ENCODE measurements at places on chromosomes 12 and 14. TPM values are rescaled to one million over a fixed set of nuclear protein-coding genes. Genes with fewer than 3 reads are reported as not detected.

DNA sequence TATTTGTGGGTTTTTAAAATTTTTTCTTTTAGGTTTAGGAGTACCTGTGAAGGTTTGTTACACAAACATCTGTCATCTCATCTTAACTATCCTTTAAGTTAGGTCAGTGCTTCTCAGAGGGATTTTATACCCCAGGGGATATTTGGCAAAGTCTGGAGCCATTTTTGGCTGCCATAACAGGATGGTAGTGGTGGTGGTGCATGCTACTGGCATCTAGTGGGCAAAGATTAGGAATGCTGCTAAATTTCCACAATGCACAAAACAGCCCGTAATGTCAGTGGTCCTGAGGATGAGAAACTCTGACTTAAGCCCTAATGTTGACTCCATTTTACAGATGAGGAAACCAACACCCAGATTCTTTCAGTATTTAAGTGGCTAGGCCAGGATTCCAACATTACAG lies 85.2 kb upstream of the MYF6 start:
- no peak for DNase-seq

DNA sequence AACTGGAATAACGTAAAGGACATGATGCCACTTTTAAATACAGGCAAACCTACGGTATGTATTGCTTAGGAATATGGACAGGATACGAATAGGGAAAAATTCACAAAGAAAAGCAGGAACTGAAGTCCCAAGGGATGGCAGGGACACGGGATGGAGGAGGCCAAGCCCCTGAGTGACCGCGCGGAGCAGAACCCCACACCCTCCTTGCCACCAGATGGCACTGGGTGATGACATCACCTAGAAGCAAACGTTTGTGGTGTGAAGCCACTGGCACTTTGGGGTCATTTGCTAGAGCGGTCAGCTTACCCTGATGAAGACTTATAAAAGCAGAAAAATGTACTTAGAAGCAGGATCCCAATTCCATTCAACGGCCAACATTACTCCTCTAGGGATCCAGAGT lies 9.4 kb downstream of the DHX37 start:
- no peak for DNase-seq

DNA sequence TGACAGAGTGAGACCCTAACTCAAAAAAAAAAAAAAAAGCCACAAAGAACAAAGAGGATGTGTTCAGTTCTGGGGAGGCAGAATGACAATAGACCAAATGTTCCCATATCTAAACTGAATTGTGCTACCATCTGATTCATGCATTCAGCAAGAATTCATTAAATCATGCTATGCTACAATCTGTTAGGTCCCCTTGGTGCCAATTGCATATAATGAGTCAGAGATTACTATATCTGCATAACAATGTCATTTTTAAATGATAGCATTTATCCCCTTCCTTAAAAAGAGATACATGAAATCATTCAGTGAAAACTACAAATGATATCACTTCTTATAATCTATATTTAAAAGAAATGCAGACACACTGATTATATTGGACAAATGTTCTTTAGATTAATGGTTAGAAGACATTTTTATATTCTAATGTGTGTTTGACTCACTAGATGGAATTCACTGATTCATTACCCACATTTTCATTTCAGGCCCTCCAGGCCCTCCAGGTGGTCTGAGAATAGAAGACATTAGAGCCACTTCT lies 207.6 kb upstream of the PDZRN4 start:
- no peak for DNase-seq

DNA sequence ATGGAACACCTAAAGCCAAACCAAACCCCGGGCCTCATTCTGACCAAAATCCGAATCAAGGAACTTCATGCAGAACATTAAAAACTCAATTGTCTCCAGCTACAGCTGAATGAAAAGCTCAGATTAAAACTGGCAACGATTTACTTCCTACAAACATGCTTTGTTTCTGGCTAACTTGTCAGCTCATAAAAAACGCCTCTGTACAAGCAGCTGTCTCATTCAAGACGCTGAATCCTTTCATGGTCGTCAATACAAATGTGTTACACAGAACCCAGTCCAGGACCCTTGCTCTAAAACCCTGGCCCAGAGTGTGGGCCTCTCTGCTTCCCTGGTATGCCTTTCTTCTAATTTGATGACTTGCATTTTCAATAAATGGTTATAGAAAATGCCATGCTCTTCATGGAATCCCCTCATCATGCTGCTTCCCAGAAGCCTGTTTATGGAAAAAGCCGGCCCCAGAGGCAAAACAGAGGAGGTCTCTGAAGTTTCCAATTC lies 183.1 kb downstream of the PHLDA1 start:
- DNase-seq, result no peak

Gene CD63
- total RNA-seq, result 104 TPM

Gene PMCH
- not detected for total RNA-seq

- no peak for DNase-seq
These were observed 90.6 kb upstream of the BCL2L14 start for GRCh38 chr12:11980115-11980514.

GRCh38 chr12:65916991-65917695 lies 92.9 kb downstream of the HMGA2 start:
- no peak for DNase-seq

GRCh38 chr12:54958048-54958658 lies 26.4 kb downstream of the TESPA1 start:
- peak; percentile 60 for DNase-seq

- no peak for DNase-seq
These were observed 181.9 kb downstream of the C12orf42 start for GRCh38 chr12:103313894-103314293.

DNA sequence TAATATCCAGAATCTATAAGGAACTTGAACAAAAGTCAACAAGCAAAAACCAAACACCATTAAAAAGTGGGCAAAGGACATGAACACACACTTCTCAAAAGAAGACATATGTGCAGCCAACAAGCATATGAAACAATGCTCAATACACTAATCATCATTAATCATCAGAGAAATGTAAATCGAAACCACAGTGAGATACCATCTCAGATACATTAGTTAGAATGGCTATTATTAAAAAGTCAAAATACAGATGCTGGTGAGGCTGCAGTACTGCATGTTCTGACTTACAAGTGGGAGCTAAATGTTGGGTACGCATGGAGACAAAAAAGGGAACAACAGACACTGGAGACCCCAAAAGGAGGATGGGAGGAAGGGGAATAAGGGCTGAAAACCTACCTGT lies 67.1 kb downstream of the BLTP3B start:
- DNase-seq, result no peak

Gene KRT72
- total RNA-seq, result not detected

Gene DBX2
- total RNA-seq, result not detected

Gene CMKLR1
- total RNA-seq, result 0.54 TPM

Gene WSCD2
- 5.9 TPM for total RNA-seq

Data from B cell (primary cell).